ENCODE measurements at places on chromosomes 16 and 17. TPM values are rescaled to one million over a fixed set of nuclear protein-coding genes. Genes with fewer than 3 reads are reported as not detected.

DNA sequence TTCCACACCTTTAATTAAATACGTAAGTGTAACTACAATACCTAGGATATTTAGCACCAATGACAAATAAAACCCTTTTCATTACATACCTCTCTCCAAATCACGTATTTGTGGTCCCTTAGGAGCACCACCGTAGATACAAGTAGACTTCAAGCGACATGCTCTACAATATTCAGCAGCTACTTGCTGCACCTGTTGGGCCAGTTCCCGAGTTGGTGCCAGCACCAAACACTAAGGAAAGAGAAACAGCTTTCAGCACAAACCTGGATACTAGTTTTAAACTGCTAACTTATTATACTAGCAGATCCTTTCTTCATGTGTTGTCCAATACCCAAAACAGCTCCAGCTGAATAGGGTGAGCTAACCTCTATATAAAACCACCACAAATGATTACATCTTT lies 2.7 kb downstream of the DDX5 start:
- H3K4me1 ChIP-seq: peaks cover 70% of the 10 kb centered on the region
- no peak overlapping the region for H3K27ac ChIP-seq
- DNase-seq: no peak
- no peak overlapping the region for H3K4me3 ChIP-seq

DNA sequence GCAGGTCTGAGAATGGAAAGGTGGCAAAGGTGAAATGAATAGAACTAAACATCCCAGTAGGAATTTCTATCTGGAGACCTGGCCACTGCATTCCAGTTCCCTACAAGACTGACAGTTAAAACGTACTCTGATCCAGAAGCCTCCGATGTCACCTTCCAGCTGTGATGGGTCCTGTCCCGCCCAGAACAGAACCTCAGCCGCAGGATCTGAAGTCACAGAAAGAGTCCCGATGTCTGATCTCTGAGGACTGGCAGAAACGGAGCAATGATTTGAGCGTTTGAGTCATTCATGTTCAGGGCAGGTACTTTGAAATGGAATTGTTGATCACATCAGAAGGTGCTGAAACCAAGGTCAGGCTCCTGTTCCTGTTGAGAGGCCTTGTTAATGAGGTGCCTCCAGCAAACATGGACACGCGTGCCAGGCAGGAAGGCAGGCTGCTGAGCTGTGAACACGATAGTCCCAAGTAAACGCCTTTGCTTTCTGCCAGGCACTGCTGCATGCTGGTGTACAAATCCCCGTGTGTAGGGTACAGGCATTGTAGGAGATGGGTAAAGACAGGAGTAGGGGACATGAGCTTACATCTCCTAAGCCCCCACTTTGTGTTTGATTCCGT lies 61.4 kb downstream of the VAT1L start:
- DNase-seq: no peak
- no peaks in the 10 kb centered on the region for H3K4me1 ChIP-seq
- H3K36me3 ChIP-seq: no peaks in the 10 kb centered on the region
- H3K27me3 ChIP-seq: peaks cover 9% of the 10 kb centered on the region
- H3K4me3 ChIP-seq: no peak overlapping the region

- H3K27me3 ChIP-seq: no peaks in the 10 kb centered on the region
- H3K36me3 ChIP-seq: peaks cover 54% of the 10 kb centered on the region
- DNase-seq: no peak
- peak overlapping the region; percentile 98 for H3K4me3 ChIP-seq
- H3K27ac ChIP-seq: peak overlapping the region; percentile 92
These were observed 541 bp downstream of the ACACA start for GRCh38 chr17:37405955-37406634.

DNA sequence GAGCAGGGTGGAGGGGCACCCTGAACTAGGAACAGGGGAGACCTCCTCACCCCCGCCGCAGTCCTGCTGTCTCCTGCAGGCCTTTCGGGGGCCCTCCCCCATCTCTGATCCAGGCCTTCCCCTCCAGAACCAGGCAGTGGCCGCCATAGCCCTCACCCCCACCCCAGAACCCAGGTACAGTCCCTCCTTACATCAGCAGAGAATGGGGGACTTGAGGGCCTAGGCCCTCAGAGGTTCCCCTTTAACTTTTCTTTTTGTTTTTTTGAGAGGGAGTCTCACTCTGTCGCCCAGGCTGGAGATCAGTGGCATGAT lies 4.3 kb upstream of the HAP1 start:
- no peak overlapping the region for H3K27ac ChIP-seq
- peaks cover 10% of the 10 kb centered on the region for H3K4me1 ChIP-seq
- no peak for DNase-seq

- H3K4me3 ChIP-seq: peak within 1 kb of the TSS; percentile 92
- H3K36me3 ChIP-seq: peaks cover 32% of the 10 kb centered on the region
- H3K27me3 ChIP-seq: peaks cover 8% of the 10 kb centered on the region
- H3K27ac ChIP-seq: peak within 1 kb of the TSS; percentile 76
These were observed at the start of gene PRR29 for GRCh38 chr17:63998050-63998720. PRR29 (plus strand) TSS chr17:63998351; CDS start chr17:63998365, 14 bp downstream.

DNA sequence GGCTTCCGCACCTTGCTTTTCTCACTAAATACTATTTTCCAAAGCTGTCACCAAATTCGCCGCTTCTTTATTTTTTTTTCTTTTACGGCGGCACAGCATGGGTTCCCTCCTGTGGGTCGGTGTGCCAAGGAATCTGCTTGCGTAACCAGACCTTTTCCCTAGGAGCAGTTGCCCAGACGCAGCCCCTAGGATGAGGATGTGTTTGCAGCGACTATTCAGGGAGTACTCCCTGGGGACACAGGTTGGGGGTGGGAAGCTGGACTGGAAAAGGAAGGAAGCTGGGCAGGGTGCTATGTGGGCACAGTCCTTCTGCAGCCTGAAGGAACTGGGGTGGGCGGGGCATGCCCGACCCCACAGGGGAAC lies 49.0 kb upstream of the ZCCHC14 start:
- peaks cover 7% of the 10 kb centered on the region for H3K4me1 ChIP-seq
- DNase-seq: no peak
- no peak overlapping the region for H3K4me3 ChIP-seq
- peaks cover 24% of the 10 kb centered on the region for H3K27me3 ChIP-seq

Gene KCNJ2
- total RNA-seq: not detected
